DMS79 (cell line): ENCODE measurements at places on chromosomes 13 and 19.

DNA sequence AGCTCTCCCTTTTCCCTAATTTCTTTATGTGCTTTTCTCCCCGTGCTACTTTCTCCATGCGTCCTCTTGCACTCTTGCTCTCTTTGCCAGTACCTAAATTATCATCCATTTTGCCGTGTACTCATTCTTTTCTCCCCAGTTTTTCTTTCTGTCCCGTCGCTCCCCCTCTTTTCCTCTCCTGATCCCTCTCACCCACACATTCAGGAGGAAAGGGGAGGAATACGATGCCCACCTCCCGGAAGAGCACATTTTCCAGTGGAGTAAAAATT is 821 bp downstream of the ZNF616 start:
- no peak for DNase-seq

GRCh38 chr13:51644654-51645053 is 60.4 kb downstream of the WDFY2 start:
- DNase-seq = no peak

GRCh38 chr13:19239114-19239860 is 57.7 kb upstream of the TUBA3C start:
- DNase-seq = no peak

GRCh38 chr19:28569132-28570131 is 643.5 kb downstream of the UQCRFS1 start:
- no peak for DNase-seq

- no peak for DNase-seq
Measured at GRCh38 chr13:39888865-39889810, 233.7 kb downstream of the COG6 start.

DNA sequence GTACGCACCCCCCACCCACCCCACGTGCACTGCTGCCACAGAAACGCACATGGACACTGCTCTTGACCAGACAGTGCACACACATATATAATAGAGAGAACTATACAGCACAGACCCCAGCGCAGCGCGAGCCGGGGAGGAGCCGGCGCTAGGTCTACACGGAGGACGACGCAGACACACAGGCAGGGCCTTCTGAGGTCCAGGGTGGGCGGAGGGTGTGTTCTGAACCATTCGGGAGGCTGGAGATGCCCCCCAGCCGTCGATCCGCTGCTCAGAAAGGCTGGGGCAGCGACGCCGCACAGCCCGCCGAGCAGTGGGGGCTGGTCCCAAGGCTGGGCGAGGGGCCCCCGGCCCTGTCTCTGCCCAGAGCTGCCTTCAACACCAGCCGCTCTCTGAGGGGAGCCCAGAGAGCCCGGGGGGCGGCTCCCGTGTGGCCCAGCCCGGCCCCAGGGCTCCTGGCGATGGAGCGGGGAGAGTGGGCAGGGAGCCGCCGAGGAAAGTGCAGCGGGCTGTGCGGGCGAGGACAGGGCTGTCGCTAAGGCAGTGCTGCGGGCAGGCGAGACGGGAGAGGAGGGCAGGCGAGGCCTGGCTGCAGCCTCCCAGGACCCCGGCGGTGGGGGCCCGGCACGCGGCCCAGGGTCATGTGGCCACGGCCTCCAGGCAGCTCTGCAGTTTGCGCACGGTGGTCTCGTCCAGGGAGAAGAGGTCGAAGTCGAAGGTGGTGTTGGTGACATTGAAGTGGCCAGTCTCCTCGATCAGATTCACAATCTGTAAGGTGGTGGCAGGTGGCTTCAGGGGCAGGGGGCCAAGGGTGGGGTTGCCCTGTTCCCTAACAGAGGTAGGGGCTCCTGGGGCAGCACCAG is 67.1 kb downstream of the MLLT1 start:
- DNase-seq = no peak

DNA sequence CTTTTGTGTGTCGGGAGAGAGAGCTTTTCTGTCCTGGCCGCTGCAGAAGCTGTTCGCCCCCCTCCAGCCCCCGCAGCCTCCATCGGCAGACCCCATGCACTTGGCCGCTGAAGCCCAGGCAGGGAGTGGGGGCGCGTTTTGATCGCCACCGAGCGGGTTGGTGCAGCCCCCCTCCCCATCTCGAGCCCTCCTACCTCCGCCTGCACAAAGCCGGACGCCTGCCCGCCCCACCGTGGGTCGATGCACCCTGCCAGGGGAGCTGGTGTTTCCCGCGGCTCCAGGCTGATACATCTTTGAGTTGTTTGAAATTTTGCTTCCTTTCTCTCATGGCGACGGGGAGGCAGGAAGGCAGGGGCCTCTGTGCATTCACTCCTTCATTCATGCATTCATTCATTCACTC is 16.4 kb upstream of the ONECUT3 start:
- no peak for DNase-seq

- no peak for DNase-seq
Measured at GRCh38 chr13:101529422-101529821, 76.9 kb downstream of the ITGBL1 start.

DNA sequence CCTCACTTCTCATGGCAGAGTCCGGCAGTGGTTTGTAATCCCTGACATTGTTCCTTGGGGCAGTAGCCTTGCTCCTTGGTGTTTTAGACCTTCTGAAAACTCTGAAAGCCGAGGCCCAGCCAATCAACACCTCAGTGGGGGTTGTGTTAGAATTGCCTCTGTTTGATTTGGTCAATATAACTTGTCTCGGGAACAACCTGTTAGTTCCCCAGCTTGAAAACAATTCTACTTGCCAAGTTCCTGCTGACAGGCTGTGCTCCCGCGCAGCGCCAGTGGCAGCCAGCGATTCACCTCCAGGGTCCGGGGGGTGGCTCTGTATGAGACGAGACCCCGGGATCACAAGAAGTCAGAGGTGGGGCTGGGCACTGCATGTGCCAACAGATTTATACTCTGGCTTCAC is 81.4 kb upstream of the MEDAG start:
- DNase-seq = no peak

GRCh38 chr19:30862876-30863275 is 486.4 kb downstream of the TSHZ3 start:
- DNase-seq = no peak

GRCh38 chr19:4389064-4389375 is 11.3 kb downstream of the SH3GL1 start:
- DNase-seq = no peak

DNA sequence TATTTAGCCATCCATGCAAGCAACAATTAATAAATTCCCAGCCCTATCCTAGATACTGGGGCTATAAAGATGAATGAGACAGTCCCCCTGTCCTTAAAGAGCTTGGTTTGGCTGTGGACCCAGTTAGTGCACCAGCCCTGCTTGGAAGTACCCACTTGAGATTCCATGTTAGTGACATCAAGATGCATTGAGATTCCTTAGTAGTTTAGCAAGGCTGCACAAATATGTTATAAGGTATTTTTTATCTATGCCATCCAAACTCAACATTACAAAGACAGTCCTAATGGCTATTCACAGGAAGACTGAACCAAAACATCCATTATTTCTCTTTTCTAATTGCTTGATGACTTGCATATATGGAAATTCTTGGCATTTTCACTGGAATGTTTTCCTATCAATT is 48.8 kb upstream of the RAP2A start:
- DNase-seq = no peak

GRCh38 chr13:65768545-65768944 is 1461.6 kb downstream of the PCDH9 start:
- DNase-seq = no peak

DNA sequence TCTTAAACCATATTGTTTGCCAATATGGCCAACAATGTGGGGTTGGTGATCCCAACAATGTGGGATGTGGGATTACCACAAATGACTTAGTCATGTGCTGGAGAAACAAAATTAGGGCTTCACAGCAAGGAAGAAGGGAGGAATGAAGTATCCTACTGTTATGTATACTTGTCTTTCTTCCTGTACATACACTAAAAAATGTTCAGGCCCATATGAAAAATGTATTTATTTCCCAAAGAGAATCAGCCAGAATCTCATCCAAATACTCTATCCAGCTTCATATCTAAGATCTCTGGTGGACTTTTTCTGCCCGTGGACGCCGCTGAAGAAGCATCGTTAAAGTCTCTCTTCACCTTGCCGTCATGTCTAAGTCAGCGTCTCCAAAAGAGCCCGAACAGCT is at the start of gene HNRNPA1L2:
HNRNPA1L2 (plus strand) TSS at position 301 of the 400 bp plus-strand sequence; CDS start at position 363, 62 bp downstream.
- no peak for DNase-seq

GRCh38 chr19:53982611-53983010 is 8.8 kb upstream of the CACNG6 start:
- no peak for DNase-seq

- no peak for DNase-seq
Measured at GRCh38 chr13:93118081-93118615, 108.5 kb upstream of the GPC6 start.

DNA sequence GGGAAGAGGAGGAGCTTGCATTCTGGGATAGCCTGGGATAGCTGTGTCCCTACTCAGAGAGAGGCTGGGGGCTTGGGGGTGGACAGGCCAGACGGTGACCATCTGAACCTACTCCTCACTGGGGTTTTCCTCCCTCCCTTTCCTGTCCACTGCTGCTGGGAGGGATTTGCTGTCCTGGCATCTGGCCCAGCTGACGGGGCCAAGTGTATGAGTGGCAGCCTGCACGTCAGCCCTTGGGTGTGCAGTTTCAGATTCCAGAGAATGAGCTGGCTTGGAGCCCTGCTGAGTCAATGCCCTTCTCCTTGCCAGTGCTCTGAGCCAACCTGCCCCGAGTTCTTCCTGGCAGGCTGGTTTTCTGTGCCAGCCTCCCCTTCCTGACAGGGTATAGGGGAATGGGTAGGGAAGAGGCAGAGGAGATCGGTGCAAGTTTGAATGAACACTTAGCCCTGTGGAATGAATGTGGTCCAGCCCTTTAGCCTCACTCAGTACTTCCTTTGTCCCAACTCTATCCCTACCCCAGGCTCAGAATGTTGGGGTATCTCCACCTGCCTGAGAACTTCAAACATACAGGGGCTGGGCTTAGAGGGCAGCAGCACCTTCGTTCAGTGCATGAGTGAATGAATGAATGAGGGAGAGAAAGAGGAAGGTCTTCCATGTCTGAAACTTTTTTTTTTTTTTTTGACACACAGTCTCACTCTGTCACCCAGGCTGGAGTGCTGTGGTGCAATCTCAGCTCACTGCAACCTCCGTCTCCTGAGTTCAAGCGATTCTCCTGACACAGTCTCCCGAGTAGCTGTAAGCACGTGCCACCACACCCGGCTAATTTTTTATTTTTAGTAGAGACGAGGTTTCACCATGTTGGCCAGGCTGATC is 1.8 kb upstream of the ANGPTL4 start:
- DNase-seq = peak; percentile 92

- no peak for DNase-seq
Measured at GRCh38 chr13:34431827-34432581, 510.1 kb upstream of the NBEA start.

GRCh38 chr19:17357724-17358123 is 19.4 kb downstream of the PLVAP start:
- no peak for DNase-seq

GRCh38 chr19:35693835-35694599 is 10.3 kb upstream of the ZBTB32 start:
- DNase-seq = peak; percentile 78

- no peak for DNase-seq
Measured at GRCh38 chr13:81139987-81140386, 799.1 kb upstream of the SPRY2 start.
